ENCODE measurements at places on chromosomes 2 and 18. TPM values are rescaled to one million over a fixed set of nuclear protein-coding genes. Genes with fewer than 3 reads are reported as not detected.

GRCh38 chr2:115075800-115076199, 633.4 kb downstream of the DPP10 start:
- no peak for DNase-seq

DNA sequence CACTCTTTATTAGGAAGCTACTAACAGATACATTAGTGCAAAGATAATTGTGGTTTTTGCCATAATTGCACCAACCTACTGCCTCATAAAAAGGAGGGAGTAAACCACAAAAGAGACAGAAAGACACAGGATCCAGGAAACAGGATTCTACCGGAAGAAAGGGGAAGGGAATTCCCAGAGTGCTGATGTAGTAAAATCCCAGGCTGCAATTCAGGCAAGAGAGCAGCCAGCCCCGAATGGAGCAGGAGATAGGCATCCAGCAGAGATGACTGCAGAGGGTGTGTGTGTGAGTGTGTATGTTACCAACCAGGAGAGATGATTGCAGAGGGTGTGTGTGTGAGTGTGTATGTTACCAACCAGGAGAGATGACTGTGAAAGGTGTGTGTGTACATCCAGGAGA, 84.4 kb downstream of the KCNS3 start:
- no peak for DNase-seq

DNA sequence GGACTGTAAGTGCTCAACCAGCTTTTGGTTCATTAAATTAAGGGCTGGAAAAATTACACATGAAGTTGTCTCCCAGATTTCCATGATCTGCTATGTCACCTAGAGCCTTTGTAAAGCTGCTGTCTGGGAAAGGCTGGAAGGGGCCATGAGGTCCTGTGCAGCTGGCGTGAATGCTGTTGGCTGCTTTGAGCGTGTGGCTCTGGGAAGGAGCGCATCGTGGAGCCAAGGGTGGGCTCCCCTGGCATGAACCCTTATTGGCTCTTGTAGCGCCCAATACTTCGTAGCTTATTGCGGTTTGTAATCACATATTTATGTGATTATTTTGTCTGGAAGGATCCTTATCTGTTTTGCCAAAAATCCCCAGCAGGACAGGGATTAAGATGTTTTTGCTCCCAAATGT, 70.5 kb upstream of the LMAN1 start:
- DNase-seq, result no peak

DNA sequence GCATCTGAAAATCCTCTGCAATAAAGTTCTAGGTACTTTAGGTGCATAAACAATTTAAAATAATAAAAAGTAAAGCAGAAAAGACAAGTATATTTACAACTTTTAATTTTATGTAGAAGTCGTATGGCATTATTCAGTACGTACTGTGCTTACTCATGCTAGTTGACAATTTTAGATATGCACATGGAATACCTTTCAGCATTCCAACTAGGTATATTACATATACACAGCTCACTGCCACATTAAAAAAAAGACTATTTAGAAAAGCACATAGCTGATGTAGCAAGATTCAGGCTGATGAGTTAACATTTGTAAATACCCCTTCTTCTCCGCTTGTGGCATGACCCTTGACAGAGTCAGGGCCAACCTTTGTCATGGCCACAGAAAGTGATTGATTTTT, 171.2 kb downstream of the FBXO15 start:
- DNase-seq, result no peak

- DNase-seq, result no peak
Measured at GRCh38 chr2:23346029-23346428, 39.0 kb upstream of the KLHL29 start.

DNA sequence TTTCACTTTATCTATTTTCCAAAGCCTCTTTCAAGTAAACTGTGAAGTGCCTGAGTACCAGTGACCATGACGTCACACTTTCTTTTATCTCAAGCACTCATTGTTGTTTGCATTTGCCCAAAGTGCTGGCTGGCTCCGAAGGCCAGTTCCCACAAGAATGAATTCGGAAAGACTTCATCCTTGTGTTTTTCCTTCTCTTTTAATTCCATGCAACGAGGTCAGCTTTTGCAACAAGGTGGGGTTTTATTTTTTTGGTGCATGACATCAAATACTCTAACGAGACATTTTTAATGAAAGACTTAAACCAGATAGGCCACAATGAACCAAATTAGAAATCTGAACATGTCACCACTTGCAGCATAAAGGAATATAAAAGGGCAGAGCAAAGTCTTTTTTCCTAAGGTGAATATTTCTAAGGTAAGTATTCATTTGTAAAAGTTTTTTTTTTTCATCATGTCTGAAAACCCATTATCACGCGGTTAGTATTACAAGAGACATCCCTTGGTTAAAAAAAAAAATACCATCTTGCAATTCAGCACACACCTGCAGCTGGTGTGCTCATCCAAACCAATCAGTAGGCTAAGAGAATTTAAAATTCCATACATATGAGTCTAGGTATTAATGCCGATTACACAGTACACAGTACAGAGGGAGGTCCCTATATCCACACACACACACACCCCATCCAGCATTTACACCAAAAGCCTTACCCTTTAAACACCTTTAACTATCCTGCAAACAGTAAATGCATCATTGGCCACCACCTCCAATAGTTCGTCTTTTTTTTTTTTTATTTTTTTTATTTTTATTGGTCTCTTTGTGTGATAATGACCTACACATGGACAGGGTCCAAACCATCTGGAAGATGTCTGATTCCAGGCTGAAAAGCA, 2.3 kb downstream of the ARL4C start:
- DNase-seq, result no peak

GRCh38 chr2:9761577-9761976, 81.7 kb upstream of the TAF1B start:
- no peak for DNase-seq

- no peak for DNase-seq
Measured at GRCh38 chr2:41836948-41837347, 210.9 kb upstream of the PKDCC start.

DNA sequence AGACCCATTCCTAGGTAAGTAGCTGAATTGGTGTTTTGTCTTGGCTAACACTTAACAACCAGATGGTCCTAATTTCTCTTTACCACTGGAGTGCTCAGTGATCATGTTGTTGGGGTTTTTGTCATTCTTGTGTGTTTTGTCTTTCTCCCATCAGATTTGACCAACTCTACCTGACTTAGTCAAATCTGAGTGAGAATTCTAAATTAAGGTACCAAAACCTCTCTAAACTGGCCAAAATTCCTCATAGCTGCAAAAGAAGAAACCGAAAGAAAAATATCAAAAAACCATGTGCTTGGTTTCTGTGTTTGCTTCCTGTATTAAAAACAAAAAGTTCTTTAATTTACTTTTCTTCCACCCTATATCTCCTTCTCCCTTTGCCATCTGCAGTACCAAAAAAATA, 350.7 kb upstream of the SPHKAP start:
- DNase-seq, result no peak

GRCh38 chr2:6683516-6683915, 182.2 kb downstream of the CMPK2 start:
- DNase-seq, result no peak

- DNase-seq, result no peak
Measured at GRCh38 chr2:102140377-102140776, 2.2 kb upstream of the IL1R1 start.

DNA sequence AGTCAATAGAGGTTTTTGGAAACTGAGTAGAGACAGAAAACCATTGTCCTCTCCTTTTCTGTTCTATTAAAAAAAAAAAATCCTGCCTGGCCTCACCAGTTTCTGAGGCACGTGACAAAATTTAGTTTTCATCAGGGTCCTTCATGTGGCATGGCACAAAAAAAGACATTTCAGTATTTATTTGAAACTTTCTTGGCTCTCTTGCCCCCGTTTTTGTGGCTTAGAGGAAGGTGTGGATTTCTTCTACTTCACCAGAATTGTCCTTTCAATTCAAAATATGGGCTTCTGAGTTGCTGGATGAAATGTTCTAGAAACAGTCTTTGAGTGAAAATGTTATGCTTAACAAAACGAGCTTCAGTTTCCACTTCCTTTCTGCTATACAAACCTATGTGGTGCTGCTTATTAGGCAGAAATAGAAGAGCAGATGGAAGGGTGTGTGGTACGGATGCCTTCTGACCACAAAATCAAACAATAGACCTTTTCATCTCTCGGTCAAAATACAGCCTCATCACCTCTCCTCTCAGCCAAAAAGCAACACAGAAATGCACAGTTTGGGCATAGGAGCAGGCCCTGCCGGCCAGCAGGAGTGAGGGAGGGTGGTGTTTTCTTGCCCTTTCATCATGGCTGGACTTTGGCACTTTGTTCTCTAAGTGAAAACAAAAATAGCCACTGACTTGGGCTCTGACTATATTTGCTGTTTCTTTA, 89.2 kb downstream of the SH3RF3 start:
- DNase-seq, result peak; percentile 46

- no peak for DNase-seq
Measured at GRCh38 chr18:13246121-13246520, 27.6 kb downstream of the LDLRAD4 start.

GRCh38 chr2:56291711-56292110, 107.9 kb downstream of the CCDC85A start:
- DNase-seq, result no peak

- no peak for DNase-seq
Measured at GRCh38 chr18:24414349-24415003, 12.0 kb upstream of the IMPACT start.

DNA sequence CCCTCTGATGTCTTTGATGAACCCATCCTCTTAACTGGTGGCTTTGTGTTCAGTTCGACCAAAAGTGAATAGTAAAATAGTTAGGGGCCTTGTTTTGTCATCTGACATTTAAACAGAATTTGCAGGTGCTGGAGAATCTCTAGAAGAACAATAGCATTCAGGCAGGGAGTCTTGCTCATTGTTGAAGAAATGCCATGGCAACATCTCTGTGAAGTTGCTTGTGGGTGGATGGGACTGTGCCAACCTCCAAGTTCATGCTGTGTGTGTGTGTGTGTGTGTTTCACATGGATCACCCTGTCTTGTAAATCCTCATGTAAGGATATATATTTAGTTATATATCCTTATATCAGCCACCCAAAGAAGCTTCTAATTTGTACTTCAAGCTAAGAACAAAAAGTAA, 66.7 kb downstream of the SKA1 start:
- DNase-seq, result no peak

DNA sequence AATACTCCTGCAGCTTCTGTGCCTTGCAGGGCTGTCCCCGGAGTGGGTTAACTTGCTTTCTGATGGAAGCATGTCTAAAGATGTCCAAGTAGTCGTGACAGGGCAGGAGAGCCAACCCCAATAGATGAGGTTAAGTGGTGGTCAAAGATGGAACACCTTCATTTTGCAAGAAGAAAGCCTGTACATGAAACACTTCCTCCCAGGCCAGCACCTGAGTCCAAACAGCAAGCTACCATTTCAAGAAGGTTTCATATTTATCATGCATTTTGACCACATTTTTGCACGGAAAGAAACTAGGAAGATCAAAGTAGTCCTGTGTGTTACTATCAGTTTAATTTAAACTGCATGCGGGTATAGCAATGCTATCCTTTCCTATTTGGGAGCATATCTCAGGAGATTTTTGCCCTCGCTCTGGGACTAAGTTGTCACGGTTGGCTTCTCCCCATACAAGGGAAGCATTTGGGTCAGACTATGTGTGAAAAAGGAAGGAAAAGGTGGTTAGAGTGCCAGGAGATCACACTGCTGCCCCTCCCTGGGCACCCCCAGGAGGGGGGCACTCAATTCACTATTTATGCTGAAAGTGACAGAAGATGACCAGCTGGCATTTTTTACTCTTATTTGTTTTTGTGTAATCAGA, 187.6 kb downstream of the ZNF521 start:
- no peak for DNase-seq

DNA sequence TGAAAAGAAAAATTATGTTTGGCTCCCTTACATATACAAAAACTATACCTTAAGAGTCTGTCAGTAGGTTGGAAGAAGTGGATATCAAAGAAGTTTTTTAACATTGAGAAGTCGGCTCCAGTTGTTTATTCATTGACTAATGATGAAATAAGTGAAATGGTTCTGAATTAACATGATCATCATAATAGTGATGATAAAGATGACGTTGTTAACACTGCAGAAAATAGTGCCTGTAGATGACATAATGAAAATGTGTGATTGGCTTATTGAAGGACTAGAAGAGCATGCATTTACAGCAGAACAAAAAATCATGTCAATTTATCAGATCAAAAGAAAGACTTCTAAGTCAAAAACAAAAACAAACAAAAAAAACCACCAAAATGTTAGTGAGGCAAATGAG, 1125.4 kb upstream of the NXPH2 start:
- DNase-seq, result no peak

DNA sequence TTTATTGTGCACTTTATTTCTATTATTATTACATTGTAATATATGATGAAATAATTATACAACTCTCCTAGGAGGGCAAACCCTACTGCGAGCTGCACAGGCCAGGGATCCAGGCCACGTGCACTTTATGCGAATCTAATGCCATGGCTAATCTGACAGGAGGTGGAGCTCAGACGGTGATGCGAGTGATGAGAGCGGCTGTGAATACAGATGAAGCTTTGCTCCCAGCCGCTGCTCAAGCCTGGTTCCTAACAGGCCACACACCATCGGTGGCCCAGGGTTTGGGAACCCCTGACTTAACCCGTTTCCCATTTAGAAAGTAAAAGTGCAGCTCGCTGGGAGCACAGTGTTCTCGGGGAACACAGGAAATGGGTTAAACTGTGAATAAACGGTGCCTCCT, 40.8 kb upstream of the RAB6D start:
- DNase-seq, result no peak

GRCh38 chr2:112995346-112995920, 9.8 kb upstream of the IL36A start:
- DNase-seq, result no peak

DNA sequence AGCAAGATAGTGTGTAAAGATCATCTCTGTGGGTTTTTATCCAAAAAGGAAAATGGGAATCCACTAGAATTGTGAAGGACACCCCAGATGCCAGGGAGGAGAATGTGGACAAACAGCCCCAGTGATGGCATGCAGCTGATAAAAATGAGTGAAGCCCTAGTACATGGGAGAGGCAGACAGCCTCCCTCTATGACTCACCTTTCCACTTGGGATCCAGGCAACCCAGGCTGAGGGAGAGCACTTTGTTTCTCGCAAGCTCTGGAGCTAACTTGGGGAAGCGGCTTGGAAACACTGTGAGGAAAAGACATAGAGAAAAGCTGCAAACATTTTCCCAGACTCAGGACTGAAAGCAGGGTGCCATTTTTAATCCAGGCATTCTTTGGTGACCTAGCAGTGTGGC, 5.3 kb upstream of the FLACC1 start:
- DNase-seq, result no peak

DNA sequence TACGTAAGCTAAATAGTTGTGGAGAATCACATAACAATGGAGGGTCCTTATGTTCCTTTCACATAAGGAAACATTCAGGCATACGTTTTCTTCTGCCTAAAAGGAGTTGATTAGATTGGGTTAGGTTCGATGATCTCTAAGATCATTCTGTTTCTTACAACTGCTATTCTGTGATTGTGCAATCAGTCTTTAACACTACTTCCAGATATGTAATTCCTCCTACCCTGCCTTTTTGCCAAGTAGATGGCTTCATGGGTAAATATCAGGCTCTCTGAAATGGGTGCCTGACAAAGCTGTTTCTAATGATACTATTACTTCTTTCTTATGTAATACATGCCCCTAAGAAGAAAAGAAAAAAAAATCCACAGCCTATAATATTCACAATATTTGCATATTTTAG, 321.5 kb downstream of the XIRP2 start:
- DNase-seq, result no peak

- no peak for DNase-seq
Measured at GRCh38 chr18:35127201-35127600, 86.0 kb downstream of the MAPRE2 start.

Gene COL6A3
- 198 TPM for total RNA-seq

Gene ANKAR
- 30.3 TPM for total RNA-seq

Gene PTPRN
- total RNA-seq, result 0.58 TPM

Gene C2orf81
- 4.4 TPM for total RNA-seq

Gene CHRNG
- not detected for total RNA-seq

Gene CD8A
- 2.6 TPM for total RNA-seq

Gene AQP12B
- not detected for total RNA-seq

Gene OSBPL1A
- total RNA-seq, result 117 TPM
